SW 1271 (cell line): ENCODE measurements at places on chromosomes 16 and 17.

GRCh38 chr17:44267818-44268490, at the start of gene SLC4A1:
TSS of gene SLC4A1 (minus strand) at chr17:44268135. CDS start at chr17:44262866, 5,269 bp downstream.
- no peak for DNase-seq

DNA sequence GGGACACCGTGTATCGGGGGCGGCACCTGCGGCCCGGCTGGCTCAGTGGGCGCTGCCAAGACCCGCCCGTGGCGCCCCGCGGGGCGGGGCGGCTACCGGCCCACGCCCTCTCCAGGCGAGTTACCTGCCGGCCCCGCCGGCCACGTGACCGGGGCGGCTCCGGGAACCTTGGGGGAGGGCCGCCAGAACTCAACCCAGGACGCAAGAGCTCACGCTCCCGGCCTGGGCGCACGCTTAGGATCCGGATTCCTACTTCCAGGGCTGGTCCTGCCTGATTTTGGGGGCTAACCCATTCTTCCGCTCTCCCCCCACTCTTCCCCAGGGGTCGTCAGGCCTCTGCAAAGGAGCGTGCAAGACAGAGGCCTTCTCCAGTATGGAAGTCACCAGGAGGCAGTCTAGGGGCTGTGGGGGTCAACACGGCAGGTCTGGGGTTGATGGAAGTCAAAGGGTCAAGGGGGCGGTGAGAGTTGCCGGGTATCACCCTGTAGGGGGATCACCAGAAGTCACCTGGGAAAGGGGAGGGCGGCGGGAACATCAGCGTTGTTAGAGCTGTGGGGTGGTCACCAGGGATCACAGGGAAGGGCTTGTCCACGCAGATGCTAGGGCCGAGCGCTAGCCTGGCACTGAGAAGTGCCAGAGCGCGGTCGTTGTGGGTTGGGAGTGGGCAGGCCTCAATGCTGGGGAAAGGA, 354 bp upstream of the ESRP2 start:
- DNase-seq, result no peak

DNA sequence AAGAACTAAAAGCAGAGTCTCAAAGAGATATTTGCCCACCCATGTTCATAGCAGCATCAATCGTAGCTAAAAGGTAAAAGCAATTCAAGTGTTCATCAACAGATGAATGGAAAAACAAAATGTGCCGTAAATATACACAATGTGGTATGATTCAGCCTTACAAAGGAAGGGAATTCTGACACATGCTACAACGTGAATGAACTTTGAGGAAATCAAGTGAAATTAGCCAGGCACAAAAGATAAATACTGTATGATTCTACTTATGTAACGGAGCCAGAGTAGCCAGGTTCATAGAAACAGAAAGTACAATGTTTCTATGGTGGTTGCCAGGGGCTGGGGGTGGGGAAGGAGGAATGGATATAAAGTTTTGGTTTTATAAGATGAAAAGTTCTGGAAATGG, 57.8 kb upstream of the IL34 start:
- no peak for DNase-seq

DNA sequence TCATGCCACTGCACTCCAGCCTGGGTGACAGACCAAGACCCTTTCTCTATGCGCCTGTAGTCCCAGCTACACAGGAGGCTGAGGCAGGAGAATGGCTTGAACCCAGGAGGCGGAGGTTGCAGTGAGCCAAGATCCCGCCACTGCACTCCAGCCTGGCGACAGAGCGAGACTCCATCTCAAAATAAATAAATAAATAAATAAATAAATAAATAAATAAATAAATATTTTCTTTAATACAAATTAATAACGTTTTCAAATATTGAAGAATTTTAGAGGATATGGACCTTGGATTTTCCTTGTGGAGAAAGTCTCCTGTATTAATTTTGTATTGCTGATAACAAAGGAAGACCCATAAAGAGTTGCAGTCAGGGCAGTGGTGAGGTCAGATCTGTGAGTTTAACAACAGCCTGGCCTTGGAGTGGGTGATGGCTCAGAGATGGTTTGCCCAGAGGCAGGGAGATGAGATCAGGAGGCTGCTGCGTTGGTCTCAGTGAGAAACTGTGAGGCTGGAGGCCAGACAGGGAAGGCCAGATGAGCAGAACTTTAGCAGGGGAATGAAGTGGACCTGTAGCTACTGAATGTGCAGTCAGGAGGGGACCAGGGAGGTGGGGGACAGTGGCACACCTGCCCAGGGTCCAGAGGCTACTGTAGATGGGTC, 4.4 kb upstream of the ASGR1 start:
- no peak for DNase-seq

DNA sequence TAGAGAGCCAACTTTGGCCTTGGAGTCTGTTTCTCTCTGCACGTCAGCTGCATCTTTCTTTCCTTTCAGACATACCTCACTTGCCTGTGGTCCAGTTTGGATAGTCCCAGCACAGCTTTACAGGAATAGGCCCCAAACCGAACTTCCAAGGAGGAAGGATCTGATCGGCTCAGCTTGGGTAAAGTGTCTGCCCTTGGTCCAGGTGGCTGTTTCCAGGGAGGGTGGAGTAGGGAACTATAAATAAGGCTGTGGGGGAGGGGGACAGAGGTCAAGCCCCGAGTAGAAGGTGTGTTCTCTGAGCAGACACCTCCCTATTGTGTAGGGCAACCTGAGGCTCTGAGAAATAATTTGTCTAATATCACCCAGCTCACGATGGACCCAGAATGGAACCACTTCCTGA, 29.2 kb upstream of the NKD1 start:
- no peak for DNase-seq

- DNase-seq, result no peak
Observed at GRCh38 chr17:61157246-61157886, 242.3 kb upstream of the TBX2 start.

DNA sequence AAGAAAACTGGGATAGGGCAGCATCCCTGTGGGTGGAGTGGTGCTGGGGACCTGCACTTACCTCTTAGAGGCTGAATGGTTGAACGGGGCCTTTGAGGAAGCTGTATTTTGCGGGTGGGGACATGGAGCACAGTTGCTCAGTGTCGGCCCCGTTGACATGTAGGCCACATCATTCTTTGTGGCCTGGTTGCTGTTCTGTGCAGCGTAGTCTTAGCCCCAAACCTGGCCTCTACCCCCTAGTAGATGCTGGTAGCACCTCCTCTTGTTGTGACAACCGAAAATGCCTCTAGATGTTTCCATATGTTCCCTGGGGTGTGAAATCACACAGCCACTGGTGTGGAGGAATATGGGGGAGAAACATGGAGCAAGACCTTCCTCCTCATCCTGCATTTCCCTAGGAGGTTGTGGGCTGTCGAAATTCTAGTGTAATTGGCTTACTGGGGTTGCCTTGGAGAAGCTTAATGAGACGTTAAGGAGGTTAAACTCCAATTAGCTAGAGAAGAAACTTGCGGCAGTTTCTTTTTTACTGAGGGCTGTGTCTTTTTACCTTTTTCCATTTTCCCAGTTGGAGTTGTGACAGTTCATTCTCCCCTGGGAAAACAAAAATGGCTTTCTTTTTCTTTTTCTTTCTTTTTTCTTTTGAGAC, 9.4 kb downstream of the ABCC1 start:
- DNase-seq, result no peak

- DNase-seq, result no peak
Observed at GRCh38 chr17:44908761-44909326, 6.5 kb downstream of the GFAP start.

DNA sequence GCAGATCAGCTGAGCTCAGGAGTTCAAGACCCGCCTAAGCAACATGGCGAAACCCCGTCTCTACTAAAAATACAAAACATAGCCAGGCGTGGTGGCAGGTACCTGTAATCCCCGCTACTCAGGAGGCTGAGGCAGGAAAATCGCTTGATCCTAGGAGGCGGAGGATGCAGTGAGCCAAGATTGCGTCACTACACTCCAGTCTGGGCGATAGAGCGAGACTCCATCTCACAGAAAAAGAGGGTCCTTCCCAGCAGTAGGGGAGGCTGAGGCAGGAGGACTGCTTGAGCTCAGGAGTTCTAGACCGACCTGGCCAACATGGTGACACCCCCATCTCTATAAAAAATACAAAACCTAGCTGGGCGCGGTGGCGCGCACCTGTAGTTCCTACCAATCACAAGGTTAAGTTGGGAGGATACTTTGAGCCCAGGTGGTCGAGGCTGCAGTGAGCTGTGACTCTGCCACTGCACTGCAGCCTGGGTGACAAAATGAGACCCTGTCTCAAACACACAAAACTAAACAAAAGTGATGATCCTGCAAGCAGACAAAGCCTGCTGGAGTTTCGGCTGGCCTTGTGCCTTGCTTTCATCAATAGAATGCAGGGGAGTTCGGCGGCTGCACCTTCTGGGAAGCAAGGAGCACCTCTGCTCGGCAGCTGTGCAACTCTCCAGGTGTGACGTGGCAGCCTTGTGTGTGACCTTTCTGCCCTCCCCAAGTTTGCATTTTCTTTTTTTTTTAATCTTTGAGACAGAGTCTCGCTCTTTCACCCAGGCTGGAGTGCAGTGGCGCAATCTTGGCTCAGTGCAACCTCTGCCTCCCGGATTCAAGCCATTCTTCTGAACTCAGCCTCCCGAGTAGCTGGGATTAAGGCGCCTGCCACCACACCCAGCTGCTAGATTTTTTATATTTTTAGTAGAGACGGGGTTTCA, 12.4 kb upstream of the YWHAE start:
- DNase-seq, result no peak

- no peak for DNase-seq
Observed at GRCh38 chr17:60147553-60148223, 2.1 kb upstream of the CA4 start.

GRCh38 chr16:72590151-72590937, 418.4 kb upstream of the PMFBP1 start:
- DNase-seq, result no peak

DNA sequence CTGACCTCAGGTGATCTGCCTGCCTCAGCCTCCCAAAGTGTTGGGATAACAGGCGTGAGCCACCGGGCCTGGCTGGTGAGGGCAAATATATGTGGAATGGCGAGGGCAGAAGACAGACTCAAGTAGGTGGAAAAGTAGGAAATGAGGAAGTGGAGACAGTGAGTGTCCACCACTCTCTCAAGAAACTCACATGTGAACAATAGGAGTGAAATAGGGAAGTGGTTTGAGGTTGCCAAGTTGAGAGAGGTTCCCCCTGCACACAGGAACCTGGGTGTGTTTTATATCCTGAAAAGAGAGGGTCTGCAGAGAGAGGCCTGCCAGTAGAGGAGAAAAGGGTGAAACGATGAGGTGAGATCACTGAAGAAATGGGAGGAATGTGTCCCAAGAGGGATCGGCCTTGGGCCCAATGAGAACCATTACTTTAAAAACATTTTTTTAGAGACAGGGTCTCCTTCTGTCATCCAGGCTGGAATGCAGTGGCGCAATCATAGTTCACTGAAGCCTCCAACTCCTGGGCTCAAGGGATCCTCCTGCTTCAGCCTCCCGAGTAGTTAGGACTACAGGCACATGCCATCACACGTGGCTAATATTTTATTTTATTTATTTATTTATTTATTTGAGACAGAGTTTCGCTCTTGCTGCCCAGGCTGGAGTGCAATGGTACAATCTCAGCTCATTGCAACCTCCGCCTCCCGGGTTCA, 17.1 kb upstream of the CORO1A start:
- DNase-seq, result no peak

GRCh38 chr17:27804113-27804512, 3.8 kb upstream of the NOS2 start:
- DNase-seq, result no peak

DNA sequence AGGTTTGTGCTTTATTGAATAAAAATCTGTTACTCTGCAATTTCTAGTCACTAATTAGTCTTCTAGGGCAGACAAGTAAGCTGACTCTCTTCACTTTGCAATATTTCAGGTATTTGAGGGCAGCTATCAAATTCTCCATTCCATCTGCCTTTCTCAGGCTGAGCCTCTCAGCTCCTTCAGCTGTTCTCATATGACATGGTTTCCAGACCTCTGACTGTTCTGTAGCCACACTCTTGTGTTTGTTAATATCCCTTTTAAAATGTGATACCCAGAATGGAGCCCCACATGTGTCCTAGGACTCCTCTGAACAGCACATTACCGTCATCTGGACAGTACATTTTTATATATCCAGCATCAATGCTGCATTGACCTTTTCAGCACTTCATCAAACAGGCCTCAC, 46.1 kb upstream of the MTMR4 start:
- DNase-seq, result no peak

GRCh38 chr16:25896411-25896810, 204.7 kb downstream of the HS3ST4 start:
- DNase-seq, result no peak

- no peak for DNase-seq
Observed at GRCh38 chr16:65782611-65783600, 583.6 kb upstream of the CDH5 start.
